ENCODE measurements at places on chromosomes 11 and 22. TPM values are rescaled to one million over a fixed set of nuclear protein-coding genes. Genes with fewer than 3 reads are reported as not detected.

IFITM2 gene
- total RNA-seq, result 34.5 TPM

RGL4 gene
- not detected for total RNA-seq

CRYBB3 gene
- not detected for total RNA-seq

C11orf86 gene
- total RNA-seq, result not detected

TH gene
- total RNA-seq, result 4.9 TPM

SPDYC gene
- not detected for total RNA-seq

SNX32 gene
- 0.97 TPM for total RNA-seq

LIN7C gene
- total RNA-seq, result 53.9 TPM

MUC2 gene
- not detected for total RNA-seq

OR52A1 gene
- not detected for total RNA-seq

GUCY1A2 gene
- 9.2 TPM for total RNA-seq

GRIK4 gene
- 0.16 TPM for total RNA-seq

FANCF gene
- 12.1 TPM for total RNA-seq

RASSF10 gene
- under 0.01 TPM for total RNA-seq

MISFA gene
- total RNA-seq, result 0.36 TPM

NELL1 gene
- total RNA-seq, result not detected

NOL12 gene
- total RNA-seq, result 13.8 TPM

C22orf15 gene
- 2.2 TPM for total RNA-seq

DAGLA gene
- total RNA-seq, result 2.2 TPM

APOL1 gene
- 3.3 TPM for total RNA-seq

EXPH5 gene
- total RNA-seq, result 3.4 TPM

KCTD14 gene
- 6.0 TPM for total RNA-seq

SYT9 gene
- 0.12 TPM for total RNA-seq

IL18 gene
- total RNA-seq, result not detected

VSIG10L2 gene
- 0.36 TPM for total RNA-seq

FZD4 gene
- total RNA-seq, result 9.1 TPM

TNNI2 gene
- not detected for total RNA-seq

ZNF215 gene
- total RNA-seq, result 7.4 TPM

GTF2H1 gene
- 116 TPM for total RNA-seq

FIBIN gene
- total RNA-seq, result 178 TPM

KCNK4 gene
- not detected for total RNA-seq

SOX6 gene
- total RNA-seq, result 1.2 TPM

CHCHD10 gene
- total RNA-seq, result 2.6 TPM

OR5B17 gene
- total RNA-seq, result not detected

WBP2NL gene
- total RNA-seq, result 2.2 TPM

THY1 gene
- total RNA-seq, result 455 TPM

CASP1 gene
- total RNA-seq, result 11.4 TPM

NCAPD3 gene
- 8.9 TPM for total RNA-seq

APOL4 gene
- 2.9 TPM for total RNA-seq

ABCC8 gene
- not detected for total RNA-seq

CTTN gene
- 367 TPM for total RNA-seq

TMPRSS13 gene
- total RNA-seq, result not detected

UBQLN3 gene
- 0.12 TPM for total RNA-seq

CDHR5 gene
- total RNA-seq, result not detected

P2RX6 gene
- total RNA-seq, result 11.5 TPM

MIF gene
- total RNA-seq, result 141 TPM

OLFML1 gene
- 53.5 TPM for total RNA-seq

MOGAT2 gene
- total RNA-seq, result not detected

NUP50 gene
- total RNA-seq, result 29.5 TPM

CHST1 gene
- total RNA-seq, result 0.73 TPM

MS4A1 gene
- total RNA-seq, result not detected

PRR33 gene
- total RNA-seq, result not detected

MAJIN gene
- total RNA-seq, result not detected
